Hepatocyte (in vitro differentiated cells): ENCODE measurements at places on chromosomes 2 and 18. TPM values are rescaled to one million over a fixed set of nuclear protein-coding genes. Genes with fewer than 3 reads are reported as not detected.

Gene KYNU
- total RNA-seq, result 13.1 and 13.8 TPM in 2 replicates

Gene HRH4
- total RNA-seq, result not detected in 2 replicates

Gene NRP2
- 60.2 and 79.2 TPM in 2 replicates for total RNA-seq

Gene GPR45
- not detected in 2 replicates for total RNA-seq

Gene CREG2
- total RNA-seq, result 2.2 and 3.8 TPM in 2 replicates

Gene CFC1
- 12.4 and 15.1 TPM in 2 replicates for total RNA-seq

Gene FEV
- 0.70 TPM in 1 of 2 replicates, not detected in the other for total RNA-seq

Gene REG3G
- 0.30 TPM in 1 of 2 replicates, not detected in the other for total RNA-seq

Gene TMEM131
- 36.9 and 42.1 TPM in 2 replicates for total RNA-seq
